ENCODE measurements at places on chromosomes 13 and 19. TPM values are rescaled to one million over a fixed set of nuclear protein-coding genes. Genes with fewer than 3 reads are reported as not detected.
A peak's percentile ranks its signal among the peaks of the same experiment; 100 is the strongest.

Gene SPTBN4
- total RNA-seq = 0.53 TPM

Gene DHDH
- total RNA-seq = 0.93 TPM

Gene TLE6
- 0.36 TPM for total RNA-seq

Gene USHBP1
- total RNA-seq = 0.10 TPM

Gene VAV1
- 82.5 TPM for total RNA-seq

Gene ZNF546
- 6.8 TPM for total RNA-seq

Gene TUBA3C
- not detected for total RNA-seq

- H3K27me3 ChIP-seq = no peaks in the 10 kb centered on the region
- H3K4me3 ChIP-seq = no peak overlapping the region
- no peaks in the 10 kb centered on the region for H3K36me3 ChIP-seq
- H3K4me1 ChIP-seq = no peaks in the 10 kb centered on the region
These were observed 163.3 kb upstream of the STARD13 start for GRCh38 chr13:33448889-33449288.

- H3K36me3 ChIP-seq = no peaks in the 10 kb centered on the region
- H3K27me3 ChIP-seq = no peaks in the 10 kb centered on the region
- no peak for DNase-seq
- no peaks in the 10 kb centered on the region for H3K4me1 ChIP-seq
- no peak overlapping the region for H3K27ac ChIP-seq
These were observed 329.5 kb downstream of the ATP8A2 start for GRCh38 chr13:25701304-25701703.

DNA sequence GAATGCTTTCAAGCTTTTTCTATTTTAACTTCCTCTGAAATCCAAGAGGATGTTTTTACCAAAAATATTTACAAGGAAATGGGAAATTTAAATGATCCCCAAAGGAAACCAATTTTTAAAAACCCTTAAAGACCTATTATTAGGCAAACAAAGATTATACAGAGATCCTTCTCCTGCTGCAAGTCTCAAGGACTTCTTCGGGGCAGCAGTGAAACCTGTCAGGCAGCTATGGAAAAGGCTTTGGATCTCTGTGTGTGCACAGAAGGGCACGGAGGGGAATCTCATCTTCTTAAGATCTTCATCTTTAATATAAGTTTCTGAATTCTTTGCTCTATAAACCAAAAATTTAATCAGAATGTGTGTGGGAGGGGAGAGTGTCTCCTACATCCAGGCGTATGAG, 36.0 kb upstream of the CLDN10 start:
- no peak for DNase-seq
- no peaks in the 10 kb centered on the region for H3K27me3 ChIP-seq
- H3K27ac ChIP-seq = no peak overlapping the region
- H3K36me3 ChIP-seq = no peaks in the 10 kb centered on the region

DNA sequence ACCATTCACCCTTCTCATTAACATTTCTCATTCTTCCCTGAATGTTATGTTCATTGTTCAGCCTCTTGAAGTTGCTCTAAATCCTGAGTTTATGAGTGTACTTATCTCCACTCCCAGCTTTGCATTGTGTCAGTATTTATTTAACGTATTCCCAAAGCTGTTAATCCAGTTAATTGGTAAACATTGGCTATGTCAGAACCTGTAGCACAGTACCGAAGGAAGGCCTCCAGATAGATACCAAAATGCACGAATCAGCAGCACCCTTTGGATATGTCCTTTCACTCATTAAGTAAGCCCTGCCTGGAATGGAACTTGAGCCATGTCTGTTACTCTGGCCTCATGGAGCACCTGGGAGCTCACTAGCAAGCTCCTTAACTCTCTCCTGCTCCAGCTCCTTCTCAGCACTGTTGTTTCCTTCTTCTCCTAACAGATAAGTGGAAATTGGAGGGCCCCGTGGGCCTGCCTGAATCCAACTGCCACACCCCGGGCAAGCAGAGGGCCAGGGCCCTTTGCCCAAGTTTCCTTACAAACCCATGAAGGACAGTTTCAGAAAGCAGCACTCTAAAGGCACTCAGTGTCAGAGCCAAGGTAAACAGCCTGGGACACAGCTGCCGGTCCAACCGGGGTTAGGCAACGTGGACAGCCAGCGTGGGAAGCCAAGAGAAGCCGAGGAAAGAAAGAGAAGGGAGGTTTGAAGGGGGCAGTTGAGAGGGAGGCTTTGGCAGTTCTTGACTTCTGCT, 155.0 kb upstream of the SERP2 start:
- H3K4me1 ChIP-seq = no peaks in the 10 kb centered on the region
- no peaks in the 10 kb centered on the region for H3K27me3 ChIP-seq
- H3K36me3 ChIP-seq = no peaks in the 10 kb centered on the region
- H3K27ac ChIP-seq = no peak overlapping the region
- H3K4me3 ChIP-seq = no peak overlapping the region
- DNase-seq = no peak

DNA sequence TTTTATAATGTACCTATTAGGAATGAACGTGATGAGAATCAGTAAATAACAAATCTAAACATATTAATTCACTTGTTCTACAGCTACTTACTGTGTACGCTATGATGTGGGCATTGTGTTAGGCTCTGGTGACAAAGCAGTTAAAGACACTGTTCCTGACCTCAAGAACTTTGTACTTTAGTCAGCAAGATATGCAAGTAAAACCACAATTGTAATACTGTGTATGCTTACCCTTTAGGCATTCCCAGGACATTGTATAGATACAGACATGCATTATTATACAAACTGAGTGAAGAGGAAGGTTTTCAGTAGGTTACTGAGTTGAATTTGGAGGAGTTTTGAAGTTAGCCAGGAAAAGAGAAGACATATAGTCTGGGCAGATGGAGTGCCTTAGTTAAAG, 435.8 kb downstream of the HS6ST3 start:
- no peak overlapping the region for H3K4me3 ChIP-seq
- H3K27me3 ChIP-seq = no peaks in the 10 kb centered on the region
- no peaks in the 10 kb centered on the region for H3K36me3 ChIP-seq

- no peak overlapping the region for H3K27ac ChIP-seq
- H3K27me3 ChIP-seq = no peaks in the 10 kb centered on the region
- H3K36me3 ChIP-seq = no peaks in the 10 kb centered on the region
These were observed 45.1 kb downstream of the ADGRE3 start for GRCh38 chr19:14629557-14629956.

DNA sequence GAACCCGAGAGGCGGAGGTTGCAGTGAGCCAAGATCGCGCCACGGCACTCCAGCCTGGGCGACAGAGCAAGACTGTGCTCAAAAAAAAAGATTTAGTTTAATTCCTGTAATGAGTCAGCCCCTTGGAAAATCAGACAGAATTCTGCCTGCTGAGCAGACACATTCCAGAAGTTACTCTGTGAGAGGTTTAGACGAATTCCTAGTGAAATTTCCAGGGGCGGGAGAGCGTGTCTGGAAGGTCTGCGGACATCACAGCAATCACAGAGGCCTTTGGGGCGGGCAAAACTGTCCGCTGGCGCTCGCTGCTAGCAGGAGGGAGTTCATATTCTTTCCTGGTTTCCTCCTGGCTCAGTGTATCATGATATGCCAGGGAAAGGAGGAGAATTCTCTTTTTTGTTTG, 17.5 kb downstream of the MISP start:
- H3K4me3 ChIP-seq = no peak overlapping the region
- no peaks in the 10 kb centered on the region for H3K4me1 ChIP-seq
- H3K36me3 ChIP-seq = no peaks in the 10 kb centered on the region
- H3K27ac ChIP-seq = no peak overlapping the region
- DNase-seq = no peak

GRCh38 chr13:73190477-73190876, 131.7 kb downstream of the KLF5 start:
- H3K36me3 ChIP-seq = no peaks in the 10 kb centered on the region
- no peaks in the 10 kb centered on the region for H3K4me1 ChIP-seq
- H3K27me3 ChIP-seq = no peaks in the 10 kb centered on the region
- H3K27ac ChIP-seq = no peak overlapping the region
- no peak overlapping the region for H3K4me3 ChIP-seq
- no peak for DNase-seq

- no peaks in the 10 kb centered on the region for H3K36me3 ChIP-seq
- H3K4me3 ChIP-seq = no peak overlapping the region
- no peak for DNase-seq
- peak overlapping the region; percentile 67 for H3K27ac ChIP-seq
These were observed 11.4 kb downstream of the ELF1 start for GRCh38 chr13:41007744-41008128.

DNA sequence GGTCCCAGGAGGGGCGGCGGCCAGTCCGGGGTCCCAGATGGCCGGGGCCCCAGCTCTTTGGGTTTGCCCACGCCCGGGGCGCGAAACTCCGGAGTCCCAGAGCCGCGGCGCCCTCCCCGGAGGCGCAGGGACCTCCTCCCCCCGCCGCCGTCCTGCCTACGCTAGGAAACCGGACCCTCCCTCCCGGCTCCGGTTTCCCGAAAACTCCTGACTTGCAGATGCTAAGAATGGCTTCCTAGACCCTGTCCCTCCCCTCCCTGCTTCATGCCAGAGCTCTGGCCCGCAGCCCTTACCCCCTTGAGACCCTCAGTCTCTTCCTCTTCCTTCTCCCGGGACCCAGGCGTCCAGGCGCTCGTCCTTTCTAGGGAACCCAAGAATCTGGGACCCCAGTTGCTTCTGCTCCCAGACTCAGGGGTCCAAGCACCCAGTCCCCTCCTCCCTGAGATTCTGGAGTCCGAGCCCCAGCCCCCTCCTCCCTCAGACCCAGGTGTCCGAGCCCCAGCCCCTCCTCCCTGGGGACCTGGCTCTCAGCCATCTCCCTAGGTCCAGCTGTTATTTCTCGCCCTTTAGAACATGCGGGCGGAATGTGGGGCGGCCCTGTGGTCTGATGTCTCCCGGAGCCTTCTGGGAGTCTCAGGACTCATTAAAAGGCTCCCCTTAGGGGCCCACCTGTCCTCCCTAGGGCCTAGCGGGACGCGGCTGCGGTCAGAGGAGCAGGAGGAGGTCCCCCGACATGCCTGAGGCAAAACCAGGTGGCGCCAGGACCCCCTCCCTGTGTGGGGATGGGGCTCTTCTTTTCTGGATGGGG, at the start of gene MYBPC2:
Gene MYBPC2, plus strand, starts transcription at position 672 of the 808 bp plus-strand sequence. Its CDS starts 62 bp downstream, at position 734.
- H3K4me1 ChIP-seq = peaks cover 28% of the 10 kb centered on the region
- no peaks in the 10 kb centered on the region for H3K36me3 ChIP-seq
- H3K4me3 ChIP-seq = peak within 1 kb of the TSS; percentile 67
- peak within 1 kb of the TSS; percentile 30 for H3K27ac ChIP-seq

DNA sequence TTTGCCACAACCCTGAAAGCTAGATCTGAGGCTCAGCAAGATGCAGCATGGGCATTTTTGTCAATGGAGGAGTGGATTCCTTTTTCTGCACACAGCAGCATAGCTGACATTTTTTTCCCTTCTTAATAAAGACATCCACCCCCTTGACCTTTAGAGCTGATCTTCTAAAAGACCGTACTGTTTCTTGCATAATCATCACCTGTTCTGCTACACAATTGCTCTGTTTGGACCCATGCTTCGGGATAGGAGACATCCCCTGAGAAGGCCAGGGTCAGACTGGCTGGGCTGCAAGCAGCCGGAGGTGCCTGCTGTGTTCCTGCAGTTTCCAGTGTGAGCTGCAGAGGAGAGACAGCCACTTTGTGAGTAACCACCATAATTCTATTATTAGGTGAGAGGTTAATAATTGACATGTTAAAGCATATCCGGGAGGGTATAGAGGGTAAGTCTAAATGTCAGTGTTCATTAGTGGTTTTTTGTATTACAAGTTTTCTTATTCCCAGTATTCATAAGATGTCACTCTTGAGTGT, 108.5 kb upstream of the C1QTNF9B start:
- H3K27me3 ChIP-seq = peaks cover 8% of the 10 kb centered on the region
- DNase-seq = no peak
- no peak overlapping the region for H3K4me3 ChIP-seq
- no peaks in the 10 kb centered on the region for H3K4me1 ChIP-seq
- no peaks in the 10 kb centered on the region for H3K36me3 ChIP-seq
- no peak overlapping the region for H3K27ac ChIP-seq

GRCh38 chr19:1455336-1456120, 5.6 kb downstream of the APC2 start:
- no peak overlapping the region for H3K4me3 ChIP-seq
- H3K4me1 ChIP-seq = peaks cover 35% of the 10 kb centered on the region
- DNase-seq = peak; percentile 55
- peaks cover 6% of the 10 kb centered on the region for H3K27me3 ChIP-seq
- H3K27ac ChIP-seq = no peak overlapping the region

- H3K27ac ChIP-seq = no peak overlapping the region
- no peak for DNase-seq
- H3K4me1 ChIP-seq = peaks cover 12% of the 10 kb centered on the region
- no peak overlapping the region for H3K4me3 ChIP-seq
- no peaks in the 10 kb centered on the region for H3K27me3 ChIP-seq
These were observed 1.1 kb downstream of the INSR start for GRCh38 chr19:7292950-7293761.

GRCh38 chr13:95833719-95834118, 156.8 kb downstream of the DNAJC3 start:
- H3K36me3 ChIP-seq = no peaks in the 10 kb centered on the region
- H3K4me3 ChIP-seq = no peak overlapping the region
- DNase-seq = no peak
- no peak overlapping the region for H3K27ac ChIP-seq
- no peaks in the 10 kb centered on the region for H3K27me3 ChIP-seq

DNA sequence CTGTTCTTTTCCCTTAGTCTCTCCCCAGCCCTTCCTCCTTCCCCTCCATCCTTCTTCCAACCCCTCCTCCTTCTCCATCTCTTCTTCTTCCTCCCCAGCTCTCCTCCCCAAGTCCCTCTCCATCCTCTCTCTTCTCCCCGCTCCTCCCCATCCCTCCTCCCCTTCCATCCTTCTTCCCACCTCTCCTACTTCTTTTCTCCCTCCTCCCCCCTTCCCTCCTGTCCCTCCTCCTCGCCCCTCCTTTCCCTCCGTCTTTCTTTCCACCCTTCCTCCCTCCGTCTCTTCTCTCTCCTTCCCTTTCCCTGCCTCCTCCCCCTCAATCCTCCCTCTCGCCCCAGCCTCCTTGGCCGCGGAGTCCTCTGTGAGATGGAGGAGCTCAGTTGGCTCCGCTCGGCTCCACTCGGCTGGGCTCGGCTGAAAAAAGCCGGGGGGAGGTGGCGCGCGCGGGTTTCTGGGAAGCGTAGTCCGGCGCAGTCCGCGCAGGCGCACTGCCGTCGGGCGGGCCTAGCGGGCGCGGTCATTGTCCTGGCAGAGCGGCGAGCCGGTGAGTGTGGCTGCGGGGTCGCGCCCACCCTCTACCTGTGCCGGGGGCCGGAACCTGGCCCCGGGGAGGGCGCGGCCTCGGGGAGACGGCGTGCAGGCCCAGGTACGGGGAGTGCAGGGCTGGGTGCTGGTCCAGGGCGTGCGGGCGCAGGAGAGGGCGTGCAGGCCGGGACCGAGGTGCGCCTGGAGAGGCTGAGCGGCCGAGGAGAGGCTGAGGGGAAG, at the start of gene ZNF71:
Gene ZNF71, plus strand, starts transcription at position 520 of the 765 bp plus-strand sequence. CDS start 6,257 bp downstream, outside the sequence.
- peaks cover 4% of the 10 kb centered on the region for H3K27me3 ChIP-seq
- H3K36me3 ChIP-seq = no peaks in the 10 kb centered on the region
- H3K4me1 ChIP-seq = peaks cover 6% of the 10 kb centered on the region
- peak within 1 kb of the TSS; percentile 33 for H3K27ac ChIP-seq
- H3K4me3 ChIP-seq = peak within 1 kb of the TSS; percentile 91
- DNase-seq = peak; percentile 86
